Mesothelial cell of epicardium (in vitro differentiated cells): ENCODE measurements at places on chromosomes 5 and 9.

GRCh38 chr5:107285772-107286171 lies 385.0 kb downstream of the EFNA5 start:
- H3K36me3 ChIP-seq, result no peaks in the 10 kb centered on the region
- no peaks in the 10 kb centered on the region for H3K27me3 ChIP-seq
- H3K27ac ChIP-seq, result no peak overlapping the region
- peaks cover 43% of the 10 kb centered on the region for H3K4me1 ChIP-seq

DNA sequence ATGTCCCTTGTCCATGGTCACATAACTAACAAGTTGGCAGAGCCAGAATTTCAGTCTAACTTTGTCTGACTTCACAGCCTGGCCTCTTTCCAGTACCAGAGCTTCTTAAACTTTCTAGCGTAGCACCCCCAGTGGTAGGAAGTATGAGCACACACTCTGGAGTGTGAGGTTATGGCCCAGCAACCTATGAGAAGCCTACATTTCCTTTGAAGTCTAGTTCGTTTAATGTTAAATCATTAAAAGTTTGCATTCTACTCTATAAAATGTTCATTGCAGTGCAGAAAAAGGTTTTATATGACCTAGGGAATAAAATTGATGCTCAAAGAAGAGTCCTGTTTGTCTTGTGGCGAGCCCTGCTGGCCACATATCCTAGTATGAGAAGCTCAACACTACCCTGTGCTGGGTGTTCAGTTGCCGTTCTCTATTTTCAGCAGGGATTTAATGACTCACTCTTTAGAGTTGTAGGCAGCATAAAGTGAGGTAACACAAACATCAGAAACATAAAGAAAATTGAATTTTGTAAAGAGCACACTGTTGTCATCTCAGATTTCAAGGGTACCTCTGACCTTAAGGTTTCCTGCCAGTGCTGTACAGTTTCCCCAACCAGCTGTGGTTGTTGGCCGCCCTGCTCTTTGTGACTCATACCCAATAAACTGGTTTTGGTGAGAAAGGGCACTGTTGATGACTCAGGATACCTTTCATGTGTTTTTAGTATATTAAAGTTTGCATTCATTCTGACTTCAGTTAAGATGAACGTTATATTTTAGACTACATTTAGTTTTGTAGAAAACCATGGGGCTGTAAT lies 14.3 kb downstream of the MCCC2 start:
- H3K4me1 ChIP-seq, result no peaks in the 10 kb centered on the region
- H3K4me3 ChIP-seq, result no peak overlapping the region
- no peaks in the 10 kb centered on the region for H3K27me3 ChIP-seq
- H3K27ac ChIP-seq, result no peak overlapping the region
- H3K36me3 ChIP-seq, result peaks cover 47% of the 10 kb centered on the region

DNA sequence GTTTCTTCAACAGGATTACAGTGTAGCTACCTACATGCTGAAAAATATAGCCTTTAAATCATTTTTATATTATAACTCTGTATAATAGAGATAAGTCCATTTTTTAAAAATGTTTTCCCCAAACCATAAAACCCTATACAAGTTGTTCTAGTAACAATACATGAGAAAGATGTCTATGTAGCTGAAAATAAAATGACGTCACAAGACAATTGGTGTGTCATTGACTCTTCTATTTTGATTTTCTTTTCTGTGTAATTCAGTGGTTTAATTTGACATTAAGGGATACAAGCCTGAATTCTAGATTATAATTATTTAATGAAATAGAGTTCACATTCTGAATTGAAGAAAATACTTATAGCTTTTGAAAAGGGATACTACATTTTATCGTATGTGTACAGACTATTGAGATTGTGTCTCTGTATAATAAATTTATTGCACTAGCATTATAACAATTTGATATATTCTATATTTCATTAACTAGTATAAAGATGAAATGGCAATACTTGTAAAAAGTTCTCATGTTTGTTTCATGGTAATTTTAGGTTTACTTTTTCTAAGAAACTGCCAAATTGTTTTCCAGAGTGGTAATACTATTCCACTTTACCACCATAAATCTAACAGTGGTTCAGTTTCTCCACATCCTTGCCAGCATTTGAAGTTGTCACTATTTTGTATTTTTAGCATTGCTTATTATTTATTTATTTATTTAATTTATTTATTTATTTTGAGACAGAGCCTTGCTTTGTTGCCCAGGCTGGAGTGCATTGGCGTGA lies 18.7 kb downstream of the ANXA1 start:
- no peaks in the 10 kb centered on the region for H3K4me1 ChIP-seq
- no peak overlapping the region for H3K4me3 ChIP-seq

GRCh38 chr5:77211691-77212047 lies 1.2 kb downstream of the PDE8B start:
- DNase-seq, result no peak
- peak overlapping the region; percentile 63 for H3K4me3 ChIP-seq
- H3K27me3 ChIP-seq, result peaks cover 79% of the 10 kb centered on the region
- H3K4me1 ChIP-seq, result peaks cover 14% of the 10 kb centered on the region
- H3K27ac ChIP-seq, result no peak overlapping the region

- peaks cover 14% of the 10 kb centered on the region for H3K4me1 ChIP-seq
- no peak overlapping the region for H3K27ac ChIP-seq
- H3K36me3 ChIP-seq, result no peaks in the 10 kb centered on the region
- no peak for DNase-seq
These were observed 124.7 kb upstream of the TNPO1 start for GRCh38 chr5:72691751-72692150.

- no peak for DNase-seq
- no peaks in the 10 kb centered on the region for H3K36me3 ChIP-seq
- no peak overlapping the region for H3K4me3 ChIP-seq
These were observed 27.6 kb downstream of the TBC1D2 start for GRCh38 chr9:98227883-98228282.

DNA sequence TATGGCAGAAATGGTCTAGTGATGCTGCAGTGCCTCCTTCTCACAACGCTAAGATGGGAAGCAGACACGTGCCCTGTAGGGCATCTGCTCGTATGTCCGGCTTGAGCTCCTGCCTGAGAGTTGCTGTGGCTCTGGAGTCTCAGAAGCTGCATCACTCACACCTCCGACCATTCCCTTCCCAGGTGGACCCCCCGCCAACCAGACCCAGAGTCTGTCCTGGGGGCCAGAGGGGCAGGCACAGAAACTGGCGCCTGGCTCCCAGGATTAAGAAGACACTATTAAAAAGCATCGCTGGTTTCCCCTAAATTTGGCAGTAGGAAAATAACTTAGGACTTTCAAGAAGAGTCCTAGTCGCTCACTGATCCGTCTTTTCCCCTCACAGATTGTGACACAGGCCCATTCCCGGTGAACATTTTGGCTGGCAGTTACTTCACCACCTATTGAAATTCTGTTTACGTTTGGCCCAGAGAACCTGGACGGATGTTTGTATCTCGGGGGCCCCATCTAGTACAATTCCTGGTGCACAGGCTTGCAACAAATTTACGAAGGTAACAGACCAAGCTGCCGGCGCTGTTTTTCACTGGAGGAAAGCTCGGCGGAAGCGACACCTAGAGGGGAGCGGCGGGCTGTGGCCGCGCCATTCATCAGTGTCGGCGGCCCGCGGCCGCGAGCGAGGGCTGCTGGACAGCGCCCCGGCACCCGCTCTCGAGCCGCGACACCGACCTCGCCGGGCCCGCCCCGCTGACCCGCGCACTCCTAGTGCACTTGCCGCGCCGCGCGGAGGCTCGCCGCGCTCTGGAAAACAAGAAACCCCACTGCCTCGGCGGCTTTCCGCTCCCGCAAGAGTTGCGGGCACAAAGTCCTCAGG lies 1.6 kb downstream of the FSTL4 start:
- peaks cover 80% of the 10 kb centered on the region for H3K27me3 ChIP-seq
- peaks cover 23% of the 10 kb centered on the region for H3K4me1 ChIP-seq
- peak overlapping the region; percentile 69 for H3K4me3 ChIP-seq
- no peak overlapping the region for H3K27ac ChIP-seq

DNA sequence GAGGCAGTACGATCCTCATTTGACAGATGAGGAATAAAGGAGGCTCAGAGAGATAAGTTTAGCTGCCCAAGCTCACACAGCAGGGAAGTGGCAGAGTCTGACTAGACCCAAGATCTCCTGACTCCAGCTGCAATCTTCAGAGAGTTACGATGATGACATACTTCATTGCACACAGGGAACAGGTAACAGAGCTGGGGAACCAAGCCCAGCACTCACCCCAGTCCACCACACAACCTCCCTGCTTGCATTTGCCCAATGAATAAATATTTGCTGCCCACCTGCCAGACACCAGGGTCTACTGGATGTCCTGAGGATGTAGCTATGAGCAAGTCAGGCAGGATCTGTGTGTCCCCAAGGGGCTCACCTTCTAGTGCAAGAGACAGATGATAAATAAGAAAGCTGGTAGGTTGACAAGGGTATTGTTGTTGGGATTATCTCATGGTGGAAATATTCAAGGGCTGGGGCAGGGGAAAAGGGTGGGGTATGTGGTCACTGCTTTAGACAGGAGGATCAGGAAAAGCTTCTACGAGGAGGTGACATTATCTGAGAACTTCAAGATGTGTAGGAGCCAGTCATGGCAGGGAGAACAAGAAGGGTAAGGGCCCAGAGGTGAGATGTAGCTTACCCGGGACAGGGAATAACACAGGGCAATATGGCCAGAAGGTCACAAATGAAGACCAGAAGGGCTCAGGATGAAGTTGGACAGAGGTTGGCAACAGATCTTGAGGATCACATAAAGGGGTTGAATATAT lies 28.6 kb upstream of the CPEB4 start:
- H3K36me3 ChIP-seq, result no peaks in the 10 kb centered on the region
- H3K27ac ChIP-seq, result peak overlapping the region; percentile 4
- DNase-seq, result no peak
- H3K4me1 ChIP-seq, result peaks cover 46% of the 10 kb centered on the region
- H3K4me3 ChIP-seq, result no peak overlapping the region
- H3K27me3 ChIP-seq, result no peaks in the 10 kb centered on the region

DNA sequence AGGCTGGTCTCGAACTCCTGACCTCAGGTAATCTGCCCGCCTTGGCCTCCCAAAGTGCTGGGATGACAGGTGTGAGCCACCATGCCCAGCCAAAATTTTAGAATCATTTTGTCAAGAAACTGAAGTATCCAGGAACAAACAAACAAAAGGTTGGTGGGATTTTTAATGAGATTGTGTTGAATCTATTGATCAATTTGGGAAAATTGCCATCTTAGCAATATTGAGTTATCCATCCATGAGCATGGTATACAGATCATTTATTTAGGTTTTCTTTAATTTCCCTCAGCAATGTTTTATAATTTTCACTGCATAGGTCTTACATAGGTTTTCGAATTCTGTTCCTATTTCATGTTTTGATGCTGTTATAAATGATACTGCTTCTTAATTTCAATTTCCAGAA lies 5.7 kb upstream of the LPCAT1 start:
- H3K27ac ChIP-seq, result no peak overlapping the region
- DNase-seq, result no peak
- H3K27me3 ChIP-seq, result peaks cover 13% of the 10 kb centered on the region
- H3K4me3 ChIP-seq, result no peak overlapping the region
- no peaks in the 10 kb centered on the region for H3K36me3 ChIP-seq

DNA sequence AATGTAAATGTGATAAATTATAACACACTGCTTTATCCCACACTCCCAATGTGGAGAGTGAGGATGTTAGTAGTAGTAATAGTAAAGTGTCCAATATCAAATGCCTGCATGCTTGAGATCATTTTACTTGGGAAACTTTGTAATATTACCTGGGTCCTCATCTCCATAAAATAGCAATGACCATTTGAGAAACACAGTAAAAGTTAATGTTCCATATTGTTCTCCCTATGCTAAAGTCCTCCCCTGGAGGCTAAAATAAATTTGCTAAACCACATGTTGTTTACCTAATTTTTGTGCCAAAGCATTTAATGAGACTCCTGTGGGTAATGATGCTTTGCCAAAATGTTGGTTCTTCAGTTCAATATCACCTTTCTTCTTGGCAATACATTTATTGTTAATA lies 291.2 kb downstream of the CDH10 start:
- no peaks in the 10 kb centered on the region for H3K4me1 ChIP-seq
- no peak for DNase-seq
- H3K27ac ChIP-seq, result no peak overlapping the region
- no peaks in the 10 kb centered on the region for H3K36me3 ChIP-seq

- H3K27me3 ChIP-seq, result peaks cover 3% of the 10 kb centered on the region
- H3K4me3 ChIP-seq, result no peak overlapping the region
- DNase-seq, result no peak
- H3K4me1 ChIP-seq, result no peaks in the 10 kb centered on the region
- no peaks in the 10 kb centered on the region for H3K36me3 ChIP-seq
- no peak overlapping the region for H3K27ac ChIP-seq
These were observed 1063.2 kb upstream of the ACO1 start for GRCh38 chr9:31321256-31321655.

DNA sequence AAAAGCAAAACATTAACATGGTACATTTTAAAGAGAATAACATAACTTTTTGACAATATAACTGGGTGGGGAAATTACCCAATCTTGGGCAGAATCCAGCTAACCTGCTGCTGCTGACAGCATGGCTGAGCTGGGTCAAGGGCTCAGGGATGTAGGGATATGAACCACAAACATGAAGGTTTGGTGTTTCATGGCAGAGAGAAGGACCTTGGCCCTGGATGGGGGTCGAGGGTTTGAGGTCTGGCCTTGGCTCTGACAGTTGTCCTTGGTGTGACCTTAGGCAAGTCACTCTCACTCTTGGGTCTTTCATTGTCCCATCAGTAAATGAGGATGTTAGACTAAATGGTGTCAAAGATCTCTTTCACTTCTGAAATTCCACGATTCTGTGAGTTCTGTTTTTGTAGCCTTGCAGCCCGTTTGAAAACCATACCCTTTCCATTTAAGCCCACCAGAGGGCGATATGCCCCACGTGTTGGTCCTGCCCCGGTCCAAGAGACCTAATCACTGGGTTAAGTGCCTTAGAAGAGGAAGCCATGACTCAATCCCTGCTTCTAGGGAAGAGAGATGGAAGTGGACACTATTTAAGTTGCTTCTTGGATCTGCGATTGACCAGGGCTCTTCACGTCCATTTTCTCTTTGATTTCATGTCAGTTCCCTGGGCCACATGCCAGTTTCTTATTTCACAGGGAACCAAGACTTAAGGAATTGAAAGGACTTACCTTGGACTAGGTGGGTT lies 56.8 kb upstream of the TEX48 start:
- H3K27me3 ChIP-seq, result no peaks in the 10 kb centered on the region
- H3K4me3 ChIP-seq, result no peak overlapping the region
- peaks cover 17% of the 10 kb centered on the region for H3K4me1 ChIP-seq
- H3K27ac ChIP-seq, result no peak overlapping the region
- no peaks in the 10 kb centered on the region for H3K36me3 ChIP-seq

DNA sequence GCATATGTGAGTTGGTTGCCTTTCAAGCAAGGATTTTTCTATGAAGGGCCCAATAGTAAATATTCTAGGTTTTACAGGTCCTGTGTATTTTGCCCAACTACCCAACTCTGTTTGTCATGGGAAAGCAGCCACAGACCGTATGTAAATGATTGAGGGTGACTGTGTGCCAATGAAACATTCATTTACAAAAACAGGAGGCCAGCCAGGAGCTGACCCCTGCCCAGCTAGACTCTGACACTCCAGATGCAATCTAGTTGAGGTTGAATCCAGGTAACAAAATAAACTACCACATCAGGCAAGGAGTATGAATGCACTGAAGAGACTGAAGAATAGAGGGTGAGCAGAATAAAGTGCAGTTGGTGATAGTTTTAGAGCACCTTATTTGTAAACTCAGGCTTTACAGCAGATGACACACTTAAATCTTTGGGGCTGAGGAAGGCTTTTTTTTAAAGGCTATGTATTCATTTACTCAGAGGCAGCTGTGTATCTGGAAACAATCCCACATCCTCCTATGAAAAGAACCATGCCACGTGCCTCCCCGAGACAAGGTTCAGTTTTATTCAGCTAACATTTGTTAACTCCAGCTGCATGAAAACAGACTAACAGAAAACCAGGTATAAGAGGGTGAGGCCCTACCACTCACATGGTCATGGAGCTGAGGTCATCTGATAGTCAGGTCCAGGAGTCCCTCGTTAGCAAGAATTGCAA lies 60.7 kb downstream of the SLC1A1 start:
- H3K27ac ChIP-seq, result no peak overlapping the region
- DNase-seq, result no peak
- H3K4me1 ChIP-seq, result peaks cover 21% of the 10 kb centered on the region
